Stimulated activated CD8-positive, alpha-beta memory T cell treated with anti-CD3 and anti-CD28 coated beads, Interleukin-2, amount 100 ng/mL, for 48 hours (primary cell): ENCODE measurements at places on chromosomes 12 and 14.

GRCh38 chr12:122395319-122395718, 27.1 kb downstream of the CLIP1 start:
- no peak for DNase-seq

- DNase-seq = no peak
Measured at GRCh38 chr14:68249661-68250451, 430.3 kb downstream of the RAD51B start.

DNA sequence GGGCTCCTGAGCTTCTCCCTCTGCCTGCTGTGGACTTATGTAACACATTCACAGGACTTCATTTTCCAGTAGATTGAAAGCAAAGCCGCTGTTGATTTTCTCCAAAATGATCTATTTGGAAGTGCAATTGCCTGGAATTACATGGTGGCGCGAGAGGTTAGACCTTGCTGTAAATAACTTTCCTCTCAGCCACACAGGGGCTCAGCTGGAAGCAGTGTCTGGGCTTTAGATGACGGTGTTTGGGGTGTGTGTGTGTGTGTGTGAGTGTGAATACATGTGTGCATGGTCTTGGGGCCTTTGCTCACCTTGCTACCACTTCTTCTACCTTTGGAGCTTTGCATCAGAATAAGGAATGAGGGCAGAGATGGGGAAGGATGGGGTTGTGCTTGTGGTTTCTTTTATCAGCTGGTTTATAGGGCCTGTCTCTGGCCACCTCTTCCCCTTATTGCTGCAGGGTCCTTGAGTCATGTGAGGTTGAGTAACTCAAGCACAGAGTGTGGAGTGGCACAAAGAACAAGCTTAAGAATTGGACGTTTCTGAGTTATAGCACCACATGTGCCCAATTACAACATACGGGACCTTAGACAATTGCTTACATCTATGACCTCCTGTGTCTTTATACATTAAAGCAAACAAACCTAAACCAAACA, 280.6 kb downstream of the NRXN3 start:
- DNase-seq = no peak

- no peak for DNase-seq
Measured at GRCh38 chr12:89919241-89919906, 210.7 kb upstream of the ATP2B1 start.

DNA sequence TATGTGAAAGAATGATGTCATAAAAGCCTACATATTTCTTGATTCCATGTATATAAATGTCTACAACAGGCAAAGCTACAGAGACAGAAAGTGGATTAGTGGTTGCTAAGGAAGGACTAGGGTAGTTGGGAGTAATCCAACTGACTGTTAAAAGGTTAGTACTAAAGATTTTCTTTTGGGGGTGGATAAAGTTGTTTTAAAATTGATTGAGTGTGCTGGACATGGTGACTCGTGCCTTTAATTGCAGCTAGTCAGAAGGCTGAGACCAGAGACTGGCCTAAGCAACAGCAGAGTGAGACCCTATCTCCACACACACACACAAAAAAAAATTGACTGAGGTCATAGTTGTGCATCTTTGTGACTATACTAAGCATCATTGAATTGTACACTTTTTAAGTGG, 234.3 kb downstream of the C12orf50 start:
- DNase-seq = no peak

GRCh38 chr14:32618991-32619390, 289.9 kb downstream of the AKAP6 start:
- DNase-seq = no peak

DNA sequence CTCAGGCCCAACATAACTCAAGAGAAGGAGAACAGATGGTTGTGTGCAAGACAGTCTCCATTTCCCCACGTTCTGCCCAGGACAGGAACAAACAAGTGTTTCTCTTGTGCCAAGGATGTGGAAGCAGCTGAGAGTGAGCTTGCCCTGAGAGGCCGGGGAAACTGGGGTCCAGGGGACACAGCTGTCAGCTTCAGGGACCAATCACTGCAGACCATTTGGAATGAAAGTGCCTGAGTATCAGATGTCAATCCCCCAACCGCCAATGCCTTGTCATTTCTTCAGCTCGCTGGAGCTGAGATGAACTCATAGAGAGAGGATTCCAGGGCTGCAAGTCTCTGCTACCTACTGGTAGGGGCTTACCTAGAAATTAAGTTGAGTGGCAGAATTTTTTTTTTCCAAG, 71.9 kb upstream of the METAP2 start:
- no peak for DNase-seq

DNA sequence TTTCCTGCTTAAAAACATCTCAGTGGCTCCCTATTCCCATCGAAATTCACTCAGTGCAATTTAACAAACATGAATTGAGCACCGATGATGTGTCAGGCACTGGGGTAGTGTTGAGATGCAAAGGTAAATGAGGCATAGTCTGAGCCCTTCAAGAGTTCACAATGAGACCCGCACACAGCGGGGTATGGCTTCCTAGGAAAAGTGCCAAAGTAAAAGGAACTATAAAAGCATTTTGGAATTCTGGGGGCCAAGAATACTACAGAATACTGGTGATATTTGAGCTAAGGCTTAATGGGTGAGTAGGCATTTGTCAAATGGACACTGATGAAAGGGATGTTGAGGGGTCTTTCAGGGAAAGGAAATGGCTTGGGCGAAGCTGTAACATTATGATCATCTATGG, 315.4 kb downstream of the DPF3 start:
- no peak for DNase-seq

- DNase-seq = no peak
Measured at GRCh38 chr12:43255522-43256111, 296.4 kb downstream of the ADAMTS20 start.

- no peak for DNase-seq
Measured at GRCh38 chr12:25377469-25378177, 126.9 kb upstream of the KRAS start.

GRCh38 chr12:72054511-72054910, 115.9 kb downstream of the TPH2 start:
- no peak for DNase-seq

DNA sequence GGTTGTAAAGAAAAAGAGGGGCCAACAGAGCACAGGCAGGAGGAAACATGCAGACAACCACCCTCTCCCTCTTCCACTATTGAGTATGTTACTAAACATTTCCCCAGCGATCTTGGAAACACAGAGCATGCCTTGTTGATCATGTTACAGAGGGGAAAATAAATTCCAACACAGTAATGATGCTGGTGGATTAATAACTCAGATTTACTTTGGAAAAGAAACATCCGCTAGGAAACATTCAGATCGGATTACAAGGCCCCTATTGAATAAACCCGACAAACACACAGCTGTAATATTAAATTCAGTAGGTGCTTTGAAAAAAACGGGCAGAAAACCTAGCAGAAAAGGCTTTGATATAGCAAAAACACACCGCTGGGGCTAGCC, 5.4 kb downstream of the BMP4 start:
- DNase-seq = no peak

GRCh38 chr12:108403952-108404351, 64.8 kb upstream of the CMKLR1 start:
- no peak for DNase-seq

DNA sequence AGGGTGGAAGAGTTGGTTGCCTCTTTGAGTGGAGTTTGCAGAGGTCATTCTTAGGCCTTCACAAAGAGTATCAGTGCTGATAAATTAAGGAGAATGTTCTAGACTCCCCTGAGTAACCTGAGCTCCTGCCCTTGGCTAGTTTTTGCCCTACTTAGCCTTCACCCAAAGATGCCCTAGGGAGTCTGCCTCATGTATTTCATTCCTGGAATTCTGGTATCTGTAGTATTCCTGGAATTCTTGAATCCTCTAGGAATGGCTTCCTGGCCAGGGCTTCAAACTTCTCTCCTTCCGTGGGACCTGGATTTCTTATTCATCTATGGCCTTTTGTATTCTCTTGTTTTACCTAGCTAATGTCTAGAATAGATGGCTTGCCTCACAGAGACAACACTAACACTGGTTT, 701.1 kb downstream of the NOVA1 start:
- DNase-seq = no peak

- no peak for DNase-seq
Measured at GRCh38 chr14:89296281-89296745, 120.7 kb downstream of the FOXN3 start.

- no peak for DNase-seq
Measured at GRCh38 chr12:104010121-104010520, 39.9 kb downstream of the GLT8D2 start.

DNA sequence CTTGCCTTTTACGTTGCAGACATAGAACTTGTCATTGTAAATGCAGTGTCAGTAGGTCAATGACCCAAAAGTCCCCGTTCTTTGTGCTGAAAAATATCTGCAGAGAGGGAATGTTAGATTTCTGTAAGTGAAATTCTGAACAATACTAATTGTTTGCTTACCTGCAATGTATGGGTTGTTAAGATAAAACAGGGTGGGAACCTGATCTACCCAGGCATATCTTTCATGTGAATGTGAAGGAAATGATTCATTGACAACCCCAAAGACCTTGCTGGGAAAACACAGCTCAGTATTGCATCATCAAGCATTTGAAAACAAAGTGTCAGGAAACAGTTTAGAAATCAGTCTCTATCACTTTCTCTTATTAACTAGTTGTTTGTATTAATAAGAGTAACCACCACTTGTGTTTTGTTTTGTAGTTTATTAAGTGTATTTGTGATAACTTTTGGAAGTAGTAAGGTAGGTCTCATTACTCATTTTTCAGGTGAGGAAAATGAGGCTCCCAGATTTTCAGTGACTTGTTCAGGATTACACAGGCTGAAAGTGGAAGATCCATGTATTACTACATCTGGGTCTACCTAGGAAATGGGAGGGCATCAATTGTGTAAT, 57.9 kb upstream of the SLC38A2 start:
- DNase-seq = no peak

GRCh38 chr12:19946550-19946949, 421.8 kb upstream of the PDE3A start:
- no peak for DNase-seq

- DNase-seq = no peak
Measured at GRCh38 chr12:25041006-25041741, 92.3 kb upstream of the BCAT1 start.

GRCh38 chr12:66127650-66128049, 2.9 kb downstream of the LLPH start:
- DNase-seq = no peak

DNA sequence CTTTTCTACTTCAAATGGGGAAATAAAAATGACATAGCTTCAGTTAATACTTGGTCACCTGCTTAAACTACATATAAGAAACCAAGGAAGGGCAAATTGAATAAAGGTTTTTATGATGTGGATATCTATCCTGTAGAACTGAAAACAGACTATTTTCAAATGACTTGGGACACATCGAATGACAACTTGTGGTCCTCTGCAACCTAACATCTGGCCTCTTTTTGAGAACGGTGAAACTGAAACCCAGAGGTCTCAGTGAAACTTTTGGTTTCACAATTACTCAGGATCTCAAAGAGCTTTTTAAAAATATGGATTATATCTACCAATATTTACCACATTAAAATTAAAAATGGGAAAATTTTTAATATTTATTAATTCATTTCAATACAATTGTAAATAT, 65.2 kb downstream of the PPP2R5E start:
- DNase-seq = no peak

GRCh38 chr12:40171501-40171900, 53.3 kb upstream of the LRRK2 start:
- DNase-seq = no peak

DNA sequence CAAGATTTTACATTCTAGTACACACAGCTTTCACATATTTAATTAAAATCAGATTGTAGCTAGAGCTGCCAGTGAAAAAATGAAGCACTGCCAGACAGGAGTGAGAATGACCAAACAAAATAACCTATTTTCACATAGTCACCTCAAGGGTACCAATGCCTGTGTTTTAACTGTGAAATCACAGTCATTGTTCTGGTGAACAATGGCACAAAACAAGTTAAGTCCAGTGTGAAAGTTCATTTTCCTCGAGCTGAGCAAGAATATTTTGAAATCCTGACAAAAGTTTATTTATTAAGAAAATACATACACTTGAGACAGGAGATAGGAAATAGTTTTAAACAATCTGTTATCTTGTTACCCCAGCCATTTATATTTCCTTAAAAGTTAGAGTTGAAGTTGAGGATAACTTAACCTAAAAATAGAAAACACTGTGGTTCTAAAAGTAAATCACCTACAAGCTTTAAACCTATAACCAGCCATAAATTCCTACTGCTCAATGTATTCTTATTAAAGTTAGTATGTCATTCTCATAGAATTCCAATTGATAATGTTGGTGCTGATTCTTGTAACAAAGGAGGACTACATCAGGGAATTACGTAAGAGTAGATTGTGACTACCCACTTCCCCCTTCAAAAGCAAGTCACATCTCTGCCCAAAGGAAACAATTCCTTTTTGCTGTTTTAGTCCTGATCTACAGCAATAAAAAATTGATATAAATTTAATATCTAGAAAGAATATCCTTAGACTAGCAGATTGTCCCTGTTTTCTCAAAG, 15.9 kb downstream of the DENND5B start:
- no peak for DNase-seq

DNA sequence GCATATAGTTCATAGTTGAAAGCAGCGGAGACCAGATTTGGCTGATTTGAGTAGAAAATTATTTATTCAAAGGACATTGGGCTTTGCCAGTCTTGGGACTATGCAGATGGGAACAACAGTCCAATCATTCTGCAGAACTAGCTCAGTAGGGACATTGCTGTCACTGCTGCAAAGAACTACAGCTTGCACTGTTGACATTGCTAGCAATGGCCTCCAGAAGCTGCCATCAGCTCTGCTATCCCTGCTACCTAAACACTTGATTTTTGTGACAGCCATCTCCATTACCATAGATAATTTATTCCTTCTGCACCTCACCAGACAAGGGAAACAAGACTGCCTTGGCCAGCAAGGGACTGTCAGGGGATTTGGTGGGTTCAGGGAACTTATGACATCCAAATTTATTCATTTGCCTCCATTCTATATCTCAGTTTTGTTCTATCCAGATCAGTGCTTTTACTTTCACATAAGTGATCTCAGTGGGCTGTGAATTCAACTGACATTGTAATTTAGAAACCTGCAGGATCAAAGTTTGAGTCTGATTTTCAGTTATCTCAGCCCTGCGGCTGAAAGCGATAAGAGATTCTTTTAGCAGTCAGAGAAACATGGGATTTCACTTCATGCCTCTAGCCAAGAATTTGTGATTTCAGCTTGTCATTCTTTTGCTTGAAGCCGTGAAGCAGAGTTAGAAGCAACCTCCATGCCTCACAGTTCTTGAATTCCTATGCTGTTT, 136.7 kb upstream of the FBXO33 start:
- DNase-seq = no peak

DNA sequence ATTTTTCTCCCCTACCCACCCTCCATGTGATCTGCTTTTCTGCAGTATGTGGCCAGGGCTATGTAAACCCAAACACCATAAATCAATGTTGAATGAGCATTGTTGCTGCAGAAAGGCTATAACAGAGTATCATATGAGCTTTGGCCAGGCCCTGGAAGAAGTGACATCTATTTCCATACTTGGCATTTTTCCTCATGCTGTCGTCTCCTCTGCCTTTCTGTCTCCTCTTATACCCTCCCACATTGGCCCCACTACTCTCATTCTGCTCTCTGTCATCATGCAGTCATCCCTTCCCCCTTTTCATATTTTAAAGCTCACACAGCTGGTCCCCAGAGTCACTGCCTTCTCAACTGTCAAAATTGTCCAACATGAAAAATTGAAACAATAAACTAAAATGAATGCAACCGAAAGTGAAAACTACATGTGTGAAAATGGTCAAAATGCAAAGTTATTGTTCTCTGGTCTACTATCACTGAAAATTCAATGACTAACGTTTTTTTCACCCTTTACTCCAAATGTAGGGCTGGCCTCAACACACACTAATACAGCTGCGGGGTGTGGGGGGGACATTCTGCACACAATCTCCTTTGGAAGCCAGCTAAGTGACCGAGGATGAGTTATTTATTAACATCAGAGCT, 290.7 kb upstream of the TMPO start:
- DNase-seq = no peak
